NCI-H1436 (cell line): ENCODE measurements at places on chromosomes 2 and 18.

DNA sequence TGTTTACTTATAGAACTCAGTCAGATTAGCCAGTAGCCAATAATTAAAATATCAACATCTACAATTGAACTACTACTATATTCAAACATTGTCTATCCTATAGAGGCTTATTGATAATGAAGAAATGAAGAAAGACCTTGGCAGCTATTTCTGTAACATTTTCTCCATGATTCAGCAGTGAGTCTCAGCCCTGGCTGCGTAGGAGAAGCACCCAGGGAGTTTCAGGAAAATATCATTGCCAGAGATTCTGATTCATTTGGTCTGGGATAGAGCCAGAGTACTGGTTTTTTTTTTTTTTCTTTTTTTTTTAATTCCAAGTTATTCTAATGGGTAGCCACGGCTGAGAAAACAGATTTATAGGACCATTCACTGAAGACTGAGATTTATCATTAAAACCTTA is 404.8 kb downstream of the TXNL1 start:
- no peak for DNase-seq

DNA sequence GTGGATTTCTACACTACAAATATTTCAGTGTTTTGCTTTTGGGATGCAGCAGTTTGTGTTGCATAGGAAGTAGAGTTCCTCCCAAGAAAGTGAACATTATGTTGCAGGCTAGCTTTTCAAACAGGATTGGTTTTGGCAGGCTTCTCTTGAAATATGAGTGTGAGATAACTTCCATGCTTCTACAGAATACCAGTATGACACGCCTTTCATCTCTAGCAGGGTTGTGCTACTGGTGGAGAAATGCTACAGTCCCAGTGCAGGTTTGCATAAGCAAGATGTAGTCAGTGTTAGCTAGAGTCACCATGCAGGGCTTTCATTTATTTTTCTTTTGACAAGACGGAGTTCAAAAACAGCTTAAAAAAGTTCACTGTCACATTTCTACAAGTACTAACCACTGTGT is 17.1 kb upstream of the CAVIN2 start:
- DNase-seq, result no peak

- no peak for DNase-seq
These were observed 4.4 kb upstream of the GPR35 start for GRCh38 chr2:240620859-240621258.

GRCh38 chr2:67108231-67108630 is 288.9 kb upstream of the ETAA1 start:
- peak; percentile 76 for DNase-seq

GRCh38 chr2:196291426-196291825 is 120.0 kb upstream of the STK17B start:
- no peak for DNase-seq
